ENCODE measurements at places on chromosomes 11 and 22.

DNA sequence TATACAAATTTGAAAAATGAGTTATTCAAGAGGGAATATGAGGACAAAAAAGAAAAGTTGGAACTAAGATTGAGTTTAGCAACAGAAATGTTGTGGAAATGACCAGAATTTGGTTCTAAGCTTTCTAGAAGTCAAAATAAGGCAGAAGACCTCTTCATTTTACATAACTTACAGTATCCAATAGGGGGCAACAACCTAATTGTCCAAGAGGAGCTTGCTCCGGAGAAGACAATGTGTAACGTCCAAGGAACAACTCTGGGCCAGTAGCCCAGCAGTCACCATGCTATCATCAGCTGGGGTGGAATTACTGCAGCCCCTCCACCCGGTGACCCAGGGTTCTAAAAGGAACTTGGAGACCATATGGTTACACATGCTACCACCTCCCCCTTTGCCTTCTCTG is 14.1 kb downstream of the CNTF start:
- DNase-seq = no peak

DNA sequence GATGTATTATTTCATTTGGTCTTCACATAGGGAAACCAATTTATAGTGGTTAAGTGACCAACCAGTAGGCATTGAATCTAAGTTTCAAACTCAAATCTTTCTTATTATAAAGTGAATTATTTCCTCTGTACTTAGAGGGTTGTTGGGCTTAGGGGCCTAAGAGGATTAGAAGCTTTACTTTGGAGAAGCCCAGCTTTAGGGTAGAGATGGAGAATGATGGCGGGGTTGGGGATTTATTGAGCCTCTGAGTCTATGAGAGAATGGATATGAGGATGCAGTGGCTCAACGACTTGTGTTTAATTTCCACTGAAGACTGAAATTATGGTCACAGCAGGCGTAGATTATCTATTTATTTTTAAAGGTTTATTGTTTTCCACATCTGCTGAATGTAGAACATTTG is 55.5 kb downstream of the CHRDL2 start:
- DNase-seq = no peak

GRCh38 chr22:49198705-49199084 is 629.0 kb downstream of the BRD1 start:
- DNase-seq = no peak

DNA sequence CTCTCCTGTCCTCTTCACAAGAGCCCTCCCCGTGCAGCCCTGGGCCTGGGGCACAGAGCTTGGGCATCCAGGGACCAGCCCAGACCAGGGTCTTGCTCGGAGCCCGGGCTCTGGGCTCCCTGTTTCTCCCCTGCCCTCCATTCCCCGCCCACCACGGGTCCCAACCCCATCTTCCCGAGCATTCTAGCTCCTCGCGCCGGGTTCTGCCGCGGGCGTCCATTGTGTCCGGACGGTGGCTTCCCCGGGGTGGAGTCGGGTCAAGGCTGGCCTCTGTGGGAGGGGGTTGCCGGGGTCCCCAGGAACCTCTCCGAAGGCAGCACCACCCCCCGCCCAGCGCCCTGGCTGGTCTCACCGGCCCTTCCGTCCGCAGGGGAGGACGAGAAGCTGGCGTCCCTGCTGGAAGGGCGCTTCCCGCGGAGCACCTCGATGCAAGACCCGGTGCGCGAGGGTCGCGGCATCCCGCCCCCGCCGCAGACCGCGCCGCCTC is 18.1 kb upstream of the ACR start:
- no peak for DNase-seq

DNA sequence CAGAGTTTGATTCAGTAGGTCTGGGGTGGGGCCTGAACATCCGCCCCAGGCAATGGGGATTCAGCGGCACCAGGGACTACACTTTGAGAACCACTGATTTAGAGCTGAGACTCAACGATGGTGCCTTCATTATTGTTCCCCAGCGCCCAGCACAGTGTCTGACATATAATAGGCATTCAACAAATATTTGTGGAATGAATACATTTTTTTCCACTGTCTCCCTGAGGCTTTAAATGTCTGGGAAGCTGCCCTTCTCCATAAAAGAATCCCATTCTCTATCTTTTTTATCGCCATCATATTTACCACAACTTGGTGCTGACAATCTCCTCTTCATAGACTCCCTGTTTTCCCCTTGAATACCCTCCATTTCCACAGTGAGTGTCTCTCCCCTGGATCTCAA is 23.6 kb upstream of the LMO2 start:
- no peak for DNase-seq

- DNase-seq = no peak
Measured at GRCh38 chr11:61511383-61511782, 2.8 kb downstream of the LRRC10B start.

DNA sequence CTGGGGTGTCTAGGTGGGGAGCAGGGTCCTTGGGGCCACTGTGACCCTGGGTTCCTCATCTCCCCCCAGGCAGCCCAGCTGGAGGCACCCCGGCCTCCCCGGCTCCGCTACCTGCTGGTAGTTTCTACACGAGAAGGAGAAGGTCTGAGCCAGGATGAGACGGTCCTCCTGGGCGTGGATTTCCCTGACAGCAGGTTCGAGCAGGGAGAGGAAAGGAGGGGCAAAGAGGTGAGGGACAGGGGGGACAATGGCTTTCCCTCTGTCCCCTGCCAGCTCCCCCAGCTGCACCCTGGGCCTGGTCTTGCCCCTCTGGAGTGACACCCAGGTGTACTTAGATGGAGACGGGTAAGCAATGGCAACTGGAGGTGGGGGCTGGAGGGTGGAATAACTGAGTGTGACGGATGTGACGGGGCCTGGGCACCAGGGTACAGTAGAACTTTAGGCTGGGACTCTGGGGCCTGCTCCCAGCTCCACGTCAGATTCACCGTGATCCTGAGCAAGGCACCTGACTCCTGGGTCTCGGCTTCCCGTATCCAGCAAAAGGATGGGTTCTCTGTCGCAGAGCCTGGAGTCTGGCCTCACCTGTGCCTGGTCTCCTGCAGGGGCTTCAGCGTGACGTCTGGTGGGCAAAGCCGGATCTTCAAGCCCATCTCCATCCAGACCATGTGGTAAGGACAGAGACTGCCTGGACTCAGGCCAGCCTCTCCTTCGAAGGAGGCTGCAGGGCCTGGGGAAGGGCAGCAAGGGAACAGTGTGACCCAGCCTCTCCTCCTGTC is 3.6 kb downstream of the SSH3 start:
- no peak for DNase-seq

- no peak for DNase-seq
Measured at GRCh38 chr22:49330421-49331222, 497.1 kb downstream of the BRD1 start.

DNA sequence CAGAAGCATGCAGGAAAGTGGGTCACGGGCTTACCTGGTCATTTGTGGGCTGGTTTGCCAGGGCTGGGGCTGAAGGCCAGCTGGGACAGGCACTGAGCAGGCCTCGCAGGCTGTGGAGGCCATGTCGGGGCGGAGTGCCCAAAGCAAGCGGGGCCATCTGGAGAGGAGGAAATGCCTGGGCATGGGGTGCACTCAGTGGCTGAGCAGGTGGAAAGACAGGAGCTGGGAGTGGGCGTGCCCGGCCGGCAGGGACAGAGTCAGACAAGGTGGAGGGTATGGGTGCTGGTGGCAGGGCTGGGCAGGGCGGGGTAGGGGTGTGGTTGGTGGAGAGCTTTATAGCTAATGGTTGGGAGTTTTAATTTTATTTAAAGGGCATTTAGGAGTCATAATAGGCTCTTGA is 27.4 kb downstream of the DAGLA start:
- DNase-seq = no peak

DNA sequence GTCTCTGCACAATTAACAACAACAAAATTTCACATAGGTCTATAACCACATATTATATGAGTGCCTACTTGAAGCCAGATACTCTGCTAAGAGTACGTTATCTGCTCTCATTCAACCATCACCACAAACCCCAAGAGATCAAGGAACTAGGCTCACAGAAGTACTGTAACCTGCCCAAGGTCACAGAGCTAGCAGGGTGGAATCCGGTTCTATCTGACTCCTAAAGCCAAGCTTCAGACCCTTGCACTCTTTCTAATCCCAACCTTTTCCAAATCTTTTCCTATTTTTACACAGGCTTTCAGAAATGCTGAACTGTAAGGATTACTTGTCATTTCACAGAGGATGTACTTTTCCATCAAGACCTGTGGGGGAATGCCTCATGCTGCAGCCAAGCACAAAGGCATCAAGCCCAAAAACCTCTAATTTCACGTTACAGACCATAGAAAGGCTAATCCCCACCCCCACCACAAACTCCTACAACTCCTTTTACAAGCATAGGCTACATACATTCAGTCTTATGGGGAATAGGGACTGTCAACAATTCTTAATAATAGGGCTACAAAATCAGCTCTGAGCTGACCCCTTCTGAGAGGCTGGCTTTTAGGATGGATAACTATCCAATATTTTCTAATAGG is 927 bp downstream of the PRCP start:
- DNase-seq = no peak

DNA sequence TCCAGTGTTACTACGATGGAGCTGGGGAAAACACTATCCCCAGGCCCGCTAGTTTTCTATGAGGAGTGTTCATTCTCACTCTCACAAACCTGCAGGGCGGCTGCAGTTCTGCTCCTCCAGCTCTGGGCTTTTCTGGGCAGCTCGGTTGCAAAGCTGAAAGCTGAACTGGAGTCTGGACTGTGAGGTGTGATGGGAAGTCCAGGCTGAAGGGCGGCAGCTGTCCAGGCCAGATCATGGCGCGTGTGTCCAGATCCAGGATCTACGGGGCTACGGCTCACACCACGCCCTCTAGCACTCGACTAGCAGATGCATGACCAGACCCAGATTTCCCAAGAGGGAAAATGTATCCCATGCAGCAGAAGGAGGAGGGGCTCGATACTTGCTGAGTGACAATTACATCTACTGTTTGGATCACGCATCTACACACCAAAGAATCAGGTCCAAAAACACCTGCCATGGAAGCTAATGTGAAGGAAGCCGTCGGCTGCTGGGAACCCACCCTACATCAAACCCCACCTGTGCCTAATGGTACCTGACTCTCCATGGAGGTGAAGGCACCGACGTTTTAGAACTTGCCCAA is 555.0 kb downstream of the BRD1 start:
- DNase-seq = no peak

DNA sequence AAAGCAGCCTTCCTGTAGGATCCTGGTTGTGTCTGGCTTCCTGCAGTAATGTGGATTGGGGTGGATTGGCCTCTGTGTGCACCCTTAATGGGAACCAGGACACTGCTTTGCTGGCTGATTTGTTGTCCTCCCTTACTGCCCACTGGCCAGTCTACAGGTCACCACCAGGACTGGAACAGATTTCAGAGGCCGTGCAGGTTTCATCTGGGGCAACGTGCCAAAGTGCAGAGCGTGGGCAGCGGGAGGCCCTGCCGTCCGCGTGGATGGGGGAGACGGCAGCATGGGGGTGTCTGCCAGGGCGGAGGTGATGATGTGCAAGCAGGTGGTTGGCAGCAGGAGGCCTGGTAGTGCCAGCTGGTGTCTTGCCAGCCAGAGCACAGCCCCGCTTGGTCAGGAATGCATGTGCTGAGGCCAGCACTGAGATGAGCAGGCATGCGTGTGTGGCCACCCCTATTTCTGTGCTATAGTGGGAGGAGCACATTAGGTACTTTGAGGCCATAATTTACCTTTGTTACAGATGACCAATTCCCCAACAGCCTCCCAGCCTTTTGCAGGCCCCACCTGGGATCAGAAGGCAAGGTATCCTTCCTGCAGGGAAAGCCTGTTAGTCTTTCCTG is 24.3 kb downstream of the BCR start:
- peak; percentile 70 for DNase-seq

DNA sequence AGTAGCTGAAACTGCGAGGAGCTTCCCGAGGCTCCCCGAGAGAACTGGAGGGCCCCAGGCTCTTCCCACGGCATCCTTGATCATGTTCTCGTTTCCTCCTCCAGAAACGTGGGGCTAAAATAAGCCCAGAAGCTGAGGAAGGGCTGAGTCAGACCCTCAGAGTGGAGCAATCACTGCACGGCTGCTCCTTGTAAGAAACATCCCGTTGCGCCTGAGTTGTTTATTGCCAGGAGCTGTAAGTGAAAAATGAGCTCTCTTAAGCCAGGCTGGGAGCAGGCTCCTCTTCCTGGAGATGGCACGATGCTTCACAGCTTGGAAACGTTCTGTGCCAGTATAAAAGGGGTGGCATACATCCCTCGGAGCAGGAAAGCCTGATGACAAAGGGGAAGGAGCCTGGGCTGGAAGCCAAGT is 47.3 kb upstream of the SYN3 start:
- peak; percentile 91 for DNase-seq

- DNase-seq = no peak
Measured at GRCh38 chr22:20549232-20549841, 41.9 kb downstream of the MED15 start.

DNA sequence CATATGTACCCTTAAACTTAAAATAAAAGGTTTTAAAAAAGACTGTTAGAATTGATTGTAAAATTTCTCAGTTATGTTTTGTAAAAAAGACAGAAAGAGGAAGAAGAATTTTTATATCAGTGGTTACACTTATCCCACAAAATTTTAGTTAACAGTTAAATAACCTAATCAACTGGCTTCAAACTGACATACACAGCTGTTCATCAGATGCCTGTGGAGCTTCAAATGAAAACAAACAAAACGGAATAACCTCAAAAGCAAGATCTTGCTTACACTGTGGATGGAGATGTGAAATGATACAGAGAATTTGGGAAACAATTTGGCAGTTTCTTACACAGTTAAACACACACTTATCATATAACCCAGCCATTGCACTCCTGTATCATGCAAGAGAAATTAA is 521.0 kb downstream of the ETS1 start:
- DNase-seq = no peak

DNA sequence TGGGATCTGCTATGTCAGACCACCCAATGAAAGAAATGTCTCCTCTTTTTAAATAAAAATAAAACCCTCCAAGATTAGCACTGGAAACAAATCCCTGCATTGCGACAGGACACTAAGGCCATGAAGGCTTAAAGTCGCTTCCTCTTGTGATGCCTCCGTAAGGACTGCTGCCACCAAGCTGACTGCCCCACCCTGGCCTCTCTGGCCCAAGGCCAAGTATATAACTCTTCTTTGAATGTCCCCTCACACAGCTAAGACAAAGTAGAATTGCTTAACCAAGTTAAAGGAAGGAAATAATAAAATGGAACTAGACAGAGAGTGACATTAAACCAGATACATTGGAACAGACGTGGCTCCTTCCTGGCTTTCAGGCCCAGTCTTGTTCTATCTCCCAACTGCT is 7.5 kb upstream of the NRGN start:
- no peak for DNase-seq

DNA sequence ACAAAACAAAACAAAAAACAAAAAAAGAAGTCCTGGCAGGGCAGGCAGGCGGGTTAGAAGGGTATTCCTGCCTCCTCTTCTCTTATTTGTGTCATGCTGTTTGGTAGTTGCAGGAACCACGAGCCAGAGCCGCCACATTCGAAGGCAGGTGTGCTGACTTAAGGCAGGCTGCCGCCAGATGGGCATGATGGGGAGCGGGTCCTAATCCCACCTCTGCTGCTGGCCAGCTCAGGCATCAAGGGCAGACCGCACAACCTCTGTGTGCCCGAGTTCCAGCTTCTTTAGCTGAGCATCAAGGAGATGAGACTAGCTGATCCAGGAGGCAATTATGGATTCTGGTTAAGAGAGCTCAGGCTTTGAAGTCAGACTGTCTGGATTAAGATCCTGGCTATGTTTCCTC is 12.1 kb downstream of the OAF start:
- no peak for DNase-seq

- no peak for DNase-seq
Measured at GRCh38 chr11:70046089-70046488, 32.0 kb upstream of the ANO1 start.

- DNase-seq = no peak
Measured at GRCh38 chr11:114252767-114253166, 43.4 kb upstream of the NNMT start.

All from kidney tubule cell (primary cell).